Mesothelial cell of epicardium (in vitro differentiated cells): ENCODE measurements at places on chromosomes 16 and 17.

DNA sequence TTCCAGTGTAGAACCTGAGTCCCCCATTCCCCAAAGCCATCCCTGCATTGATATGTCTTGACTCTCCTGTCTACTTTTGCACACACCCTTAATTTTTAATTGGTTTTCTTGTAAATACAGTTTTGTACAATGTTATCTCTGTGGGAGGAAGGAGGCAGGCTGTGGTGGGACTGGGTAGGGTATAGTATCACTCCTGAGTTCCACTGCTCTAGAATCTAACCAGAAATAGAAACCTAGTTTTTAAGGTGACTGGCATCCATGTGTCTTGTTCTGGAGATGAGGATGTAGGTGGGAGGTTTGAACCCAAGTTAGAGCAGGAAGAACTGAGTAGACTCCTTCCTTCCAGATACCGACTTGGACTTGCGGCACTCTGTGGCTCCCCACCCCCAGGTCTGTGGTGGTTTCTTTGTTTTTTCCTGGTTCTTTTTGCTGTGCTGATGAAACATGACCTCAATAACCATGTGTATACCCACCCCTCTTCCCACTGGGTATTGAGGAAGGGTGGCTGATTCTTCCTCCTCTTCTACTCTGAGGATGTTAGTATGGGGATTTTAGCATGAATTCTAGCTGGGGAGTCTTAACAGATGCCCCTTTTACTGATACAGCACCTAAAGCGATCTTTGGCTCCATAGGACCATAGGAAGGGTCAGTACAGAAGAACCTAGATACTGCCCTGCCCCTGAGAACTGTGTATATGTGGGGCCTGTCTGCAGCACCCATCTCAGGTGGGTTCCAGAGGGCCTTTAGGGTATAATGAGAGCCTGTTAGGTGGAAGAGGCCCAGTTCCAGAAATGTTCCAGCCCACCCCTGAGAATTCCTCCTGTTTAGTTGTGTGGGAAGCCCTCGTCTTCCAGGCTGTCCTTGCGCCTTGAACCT, 48.7 kb downstream of the SF3B3 start:
- H3K27ac ChIP-seq: peak overlapping the region; percentile 78
- H3K4me1 ChIP-seq: peaks cover 15% of the 10 kb centered on the region
- no peak overlapping the region for H3K4me3 ChIP-seq

GRCh38 chr16:88588754-88589153, 18.6 kb downstream of the ZC3H18 start:
- peaks cover 28% of the 10 kb centered on the region for H3K36me3 ChIP-seq
- H3K27me3 ChIP-seq: no peaks in the 10 kb centered on the region
- DNase-seq: no peak

- DNase-seq: peak; percentile 34
- H3K36me3 ChIP-seq: peaks cover 5% of the 10 kb centered on the region
- no peak overlapping the region for H3K27ac ChIP-seq
- H3K27me3 ChIP-seq: peaks cover 17% of the 10 kb centered on the region
- no peak overlapping the region for H3K4me3 ChIP-seq
Measured at GRCh38 chr16:66274335-66275110, 92.0 kb upstream of the CDH5 start.

DNA sequence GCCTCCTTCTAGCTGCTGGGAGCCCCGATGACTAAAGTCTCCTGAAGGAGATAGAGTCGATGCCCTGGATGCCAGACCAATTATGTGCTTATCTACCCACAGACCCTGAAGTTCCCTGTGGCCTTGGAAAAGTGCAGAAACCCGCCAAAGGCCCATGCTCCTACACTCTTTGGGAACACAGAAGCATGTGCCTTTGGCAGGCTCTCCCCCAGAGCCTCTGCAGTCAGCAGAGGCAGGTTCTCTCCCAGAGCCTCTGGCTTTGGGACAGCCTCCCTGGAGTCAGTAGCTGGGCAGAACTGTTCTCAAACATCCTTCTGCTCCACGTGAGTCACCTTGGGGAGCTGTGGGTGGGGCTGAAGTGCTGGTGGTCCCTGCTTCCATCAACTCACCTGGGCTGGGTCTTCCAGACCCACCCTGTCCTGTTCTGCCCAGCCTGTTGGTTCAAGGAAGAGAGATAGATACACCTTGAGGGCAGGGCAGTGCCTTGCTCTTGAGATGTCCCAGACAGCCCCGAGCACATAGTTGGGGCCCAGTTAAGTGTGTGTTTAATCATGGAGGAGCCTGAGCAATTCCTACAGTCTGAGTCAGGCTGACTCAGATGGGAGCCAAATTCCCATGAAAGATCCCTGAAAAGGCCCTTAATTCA, 3.2 kb upstream of the CDK5RAP3 start:
- no peak overlapping the region for H3K27ac ChIP-seq
- H3K4me1 ChIP-seq: peaks cover 41% of the 10 kb centered on the region
- no peak overlapping the region for H3K4me3 ChIP-seq

DNA sequence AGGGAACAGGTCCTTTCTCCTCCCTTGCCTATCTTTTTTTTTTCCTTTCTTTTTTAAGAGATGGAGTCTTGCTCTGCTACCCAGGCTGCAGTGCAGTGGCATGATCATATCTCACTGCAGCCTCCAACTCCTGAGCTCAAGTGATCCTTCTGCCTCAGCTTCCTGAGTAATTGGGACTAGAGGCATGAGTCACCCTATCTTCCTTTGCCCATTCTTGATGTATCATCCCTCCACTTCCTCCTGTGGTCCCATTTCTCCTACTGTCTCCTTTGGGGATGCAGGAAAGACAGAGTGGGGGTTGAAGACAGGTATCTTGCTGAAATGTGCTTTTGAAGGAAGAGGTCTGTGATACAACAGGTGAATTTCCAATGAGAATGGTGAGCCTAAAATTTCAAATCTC, 5.5 kb downstream of the MYO19 start:
- H3K27me3 ChIP-seq: no peaks in the 10 kb centered on the region
- no peak for DNase-seq
- no peak overlapping the region for H3K27ac ChIP-seq
- peaks cover 36% of the 10 kb centered on the region for H3K36me3 ChIP-seq
- peaks cover 4% of the 10 kb centered on the region for H3K4me1 ChIP-seq
- H3K4me3 ChIP-seq: no peak overlapping the region

- no peak for DNase-seq
- no peaks in the 10 kb centered on the region for H3K36me3 ChIP-seq
- H3K27ac ChIP-seq: no peak within 1 kb of the TSS
- H3K4me1 ChIP-seq: peaks cover 8% of the 10 kb centered on the region
Measured at GRCh38 chr17:35868737-35869136, at the start of gene HEATR9. HEATR9 (minus strand) TSS chr17:35868891; CDS start chr17:35868742, 149 bp downstream.

DNA sequence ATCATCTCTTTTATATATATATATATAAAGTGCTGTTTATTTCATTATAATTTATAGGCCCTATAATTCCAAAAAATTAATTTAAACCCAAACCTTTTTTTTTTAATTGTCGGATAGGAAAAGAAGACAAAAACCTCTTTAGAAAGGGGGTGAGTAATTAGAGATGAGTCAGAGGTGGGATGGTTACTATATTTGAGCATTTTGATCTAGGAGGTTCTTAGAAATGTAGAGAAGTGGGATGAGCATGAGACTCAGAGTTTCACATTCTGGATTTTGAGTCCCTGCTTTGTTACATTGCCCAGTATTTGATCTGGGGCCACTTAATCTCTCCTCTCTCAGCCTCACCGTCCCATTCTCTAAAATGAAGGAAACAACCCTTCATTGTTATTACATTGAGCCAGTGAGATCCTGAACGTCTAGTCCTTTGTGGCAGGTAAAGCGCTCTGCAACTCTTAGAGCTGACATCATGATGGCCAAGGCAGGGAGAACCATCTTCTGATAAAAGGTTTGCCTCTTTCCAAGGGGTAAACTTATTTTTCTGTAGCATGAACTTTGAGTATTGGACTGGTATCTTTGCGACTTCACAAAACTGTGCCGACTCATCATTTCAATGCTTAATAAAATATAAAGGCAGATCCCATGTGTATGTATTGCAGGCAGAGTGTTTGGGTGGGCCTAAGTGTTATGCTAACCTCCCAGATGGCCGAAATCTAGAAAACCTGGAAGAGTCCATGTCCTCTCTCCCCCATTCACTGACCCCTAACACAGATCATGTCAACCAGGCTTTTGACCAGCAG, 21.3 kb downstream of the HS3ST3B1 start:
- H3K4me3 ChIP-seq: no peak overlapping the region
- peaks cover 16% of the 10 kb centered on the region for H3K27me3 ChIP-seq
- peaks cover 15% of the 10 kb centered on the region for H3K4me1 ChIP-seq
- H3K27ac ChIP-seq: no peak overlapping the region

GRCh38 chr17:55774846-55775271, 24.0 kb downstream of the PCTP start:
- peaks cover 37% of the 10 kb centered on the region for H3K36me3 ChIP-seq

GRCh38 chr17:44922136-44922535, 6.8 kb upstream of the GFAP start:
- peaks cover 28% of the 10 kb centered on the region for H3K27me3 ChIP-seq
- no peak overlapping the region for H3K4me3 ChIP-seq
- H3K36me3 ChIP-seq: peaks cover 4% of the 10 kb centered on the region
- H3K27ac ChIP-seq: no peak overlapping the region

GRCh38 chr16:54282928-54283724, 3.5 kb downstream of the IRX3 start:
- peak overlapping the region; percentile 81 for H3K27ac ChIP-seq
- peak; percentile 41 for DNase-seq
- peaks cover 56% of the 10 kb centered on the region for H3K27me3 ChIP-seq
- peaks cover 30% of the 10 kb centered on the region for H3K4me1 ChIP-seq
- H3K36me3 ChIP-seq: peaks cover 16% of the 10 kb centered on the region

DNA sequence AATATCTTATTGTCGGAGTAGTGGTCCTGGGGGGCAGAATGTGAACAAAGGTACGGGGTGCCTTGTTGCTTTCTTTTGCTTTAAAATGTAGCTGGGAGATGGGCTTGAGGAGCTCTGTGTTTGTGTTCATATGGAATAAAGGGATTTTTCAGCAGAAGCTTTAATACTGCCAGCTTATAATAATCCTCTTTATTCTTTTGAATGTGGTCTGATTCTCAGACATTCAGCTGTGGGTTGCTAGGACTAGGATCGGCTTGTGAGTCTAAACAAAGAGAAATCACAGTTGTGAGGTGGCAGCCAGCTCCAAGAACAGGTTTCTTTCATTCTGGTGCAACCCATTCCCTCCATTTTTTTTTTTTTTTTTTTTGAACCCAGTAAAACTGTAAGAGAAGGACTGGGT, 7.2 kb downstream of the MRPL58 start:
- H3K36me3 ChIP-seq: peaks cover 34% of the 10 kb centered on the region
- H3K4me3 ChIP-seq: no peak overlapping the region
- H3K4me1 ChIP-seq: peaks cover 15% of the 10 kb centered on the region
